ENCODE measurements at places on chromosomes 5 and 9.

GRCh38 chr5:132267166-132267739 is 9.8 kb downstream of the PDLIM4 start:
- peak; percentile 39 for DNase-seq

DNA sequence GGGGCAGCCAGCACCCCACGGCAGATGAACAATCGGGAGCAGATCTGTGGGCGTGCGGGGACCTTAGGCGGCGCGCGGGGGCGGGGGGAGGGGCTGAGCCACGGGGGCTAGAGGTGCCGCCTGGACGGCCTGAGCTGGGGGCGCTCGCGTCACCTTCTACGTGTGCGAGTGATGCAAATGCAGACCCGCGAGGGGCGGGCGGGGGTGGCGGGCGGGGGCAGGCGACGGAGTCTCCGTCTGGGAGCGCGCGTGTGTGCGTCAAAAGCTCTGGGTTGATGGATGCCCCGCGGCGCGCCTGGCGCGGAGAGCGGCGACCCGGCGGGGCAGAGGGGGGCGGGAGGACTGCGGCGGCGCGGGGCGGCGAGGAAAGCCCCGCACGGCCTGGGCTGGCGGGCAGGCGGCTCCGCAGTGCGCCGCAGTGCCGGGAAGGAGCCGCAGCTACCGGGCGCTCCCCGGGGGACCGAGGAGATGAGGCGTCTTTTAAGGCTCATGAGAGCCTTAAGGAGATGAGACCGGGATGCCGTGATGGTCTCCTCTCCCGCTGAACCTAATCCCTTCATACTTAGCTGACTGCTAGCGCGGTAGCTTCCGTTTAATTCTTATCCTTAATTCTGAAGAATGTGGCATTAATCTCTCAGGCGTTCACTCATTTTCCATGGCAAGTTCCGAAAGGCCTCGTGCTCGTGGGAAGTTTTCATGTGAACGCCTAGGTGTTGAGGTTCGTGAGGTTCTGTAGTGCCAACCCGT is 1.5 kb downstream of the SV2C start:
- DNase-seq = no peak

DNA sequence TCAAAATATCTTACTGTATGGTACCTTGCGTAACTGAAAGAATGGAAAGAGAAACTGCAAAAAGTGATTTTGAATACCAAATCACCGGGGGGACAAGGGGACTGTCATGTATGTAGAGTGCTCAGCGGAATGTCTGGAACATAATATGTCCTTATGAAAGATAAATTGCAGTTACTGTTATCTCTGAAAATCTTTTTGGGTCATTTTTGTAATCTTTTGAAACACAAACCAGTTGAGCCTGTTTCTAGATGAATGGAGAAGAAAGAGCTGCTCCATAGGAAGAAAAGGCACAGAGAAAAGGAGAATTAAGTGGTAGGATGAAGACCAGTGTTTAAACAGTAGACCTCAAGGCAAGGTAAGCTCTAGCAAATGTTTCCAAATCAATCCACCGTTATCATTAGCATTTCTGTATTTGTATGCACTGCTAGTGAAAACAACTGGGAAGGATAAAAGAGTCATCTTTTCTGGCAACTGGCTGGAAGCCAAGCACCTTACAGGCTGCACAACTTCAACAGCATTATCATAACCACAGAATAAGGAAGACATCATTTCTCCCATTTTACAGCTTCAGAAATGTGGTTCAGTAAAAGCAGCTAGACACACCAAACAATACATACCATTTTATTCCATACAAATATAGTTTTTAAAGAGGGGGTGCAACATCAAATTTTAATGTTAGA is 158.5 kb downstream of the TRPM3 start:
- DNase-seq = no peak

DNA sequence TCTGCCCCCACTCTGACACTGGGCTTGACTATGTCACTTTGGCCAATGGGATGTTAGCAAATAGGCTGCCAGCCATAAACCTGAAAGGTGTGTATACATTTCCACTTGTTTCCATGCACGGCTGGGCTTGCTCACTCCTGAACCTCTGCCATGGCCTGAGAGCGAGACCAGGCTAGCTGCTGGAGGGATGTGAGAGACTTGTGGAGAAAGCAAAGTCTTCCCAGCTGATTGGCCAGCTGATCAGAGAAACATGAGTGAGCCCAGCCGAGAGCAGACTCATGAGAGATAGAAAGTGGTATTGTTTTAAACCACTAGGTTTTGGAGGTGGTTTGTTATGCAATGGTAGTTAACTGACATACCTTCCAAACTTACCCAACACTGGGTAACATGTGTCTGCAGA is 13.9 kb downstream of the FAM193B start:
- DNase-seq = no peak

- DNase-seq = no peak
Measured at GRCh38 chr5:37005946-37006540, 129.5 kb downstream of the NIPBL start.

DNA sequence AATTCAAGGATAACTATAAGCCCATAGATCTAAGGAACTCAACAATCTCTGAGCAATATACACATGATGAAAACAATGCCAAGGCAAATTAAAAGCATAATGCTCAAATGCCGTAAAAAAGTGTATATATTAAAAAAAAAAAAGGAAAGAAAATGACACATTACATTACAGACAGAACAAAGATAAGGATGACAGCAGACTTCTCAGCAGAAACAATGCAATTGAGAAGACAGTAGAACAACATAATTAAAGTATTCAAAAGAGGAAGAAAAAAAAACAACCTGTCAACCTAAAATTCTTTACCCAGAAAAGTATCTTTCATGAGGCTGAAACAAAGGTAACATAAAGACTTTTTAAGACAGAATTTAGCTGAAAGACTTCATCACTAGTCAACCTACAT is 591.7 kb downstream of the ZNF608 start:
- no peak for DNase-seq

DNA sequence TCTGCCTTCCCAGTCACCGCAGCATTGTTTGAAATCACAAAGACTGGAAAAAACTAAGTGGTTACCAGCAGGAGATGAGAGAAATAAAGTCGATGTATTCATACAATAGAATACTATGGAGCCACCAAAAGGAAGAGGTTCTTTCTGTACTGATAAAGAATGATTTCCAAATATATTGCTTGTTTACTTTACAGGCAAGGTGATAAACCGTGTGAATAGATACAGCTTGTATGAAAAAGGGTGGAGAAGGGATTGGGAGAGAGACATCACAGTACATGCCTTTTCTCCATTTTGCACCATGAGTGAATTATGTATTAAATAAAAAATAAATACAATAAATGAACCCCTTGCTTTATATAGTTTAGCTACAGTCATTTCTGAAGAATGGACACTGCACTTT is 91.7 kb downstream of the RFK start:
- no peak for DNase-seq

DNA sequence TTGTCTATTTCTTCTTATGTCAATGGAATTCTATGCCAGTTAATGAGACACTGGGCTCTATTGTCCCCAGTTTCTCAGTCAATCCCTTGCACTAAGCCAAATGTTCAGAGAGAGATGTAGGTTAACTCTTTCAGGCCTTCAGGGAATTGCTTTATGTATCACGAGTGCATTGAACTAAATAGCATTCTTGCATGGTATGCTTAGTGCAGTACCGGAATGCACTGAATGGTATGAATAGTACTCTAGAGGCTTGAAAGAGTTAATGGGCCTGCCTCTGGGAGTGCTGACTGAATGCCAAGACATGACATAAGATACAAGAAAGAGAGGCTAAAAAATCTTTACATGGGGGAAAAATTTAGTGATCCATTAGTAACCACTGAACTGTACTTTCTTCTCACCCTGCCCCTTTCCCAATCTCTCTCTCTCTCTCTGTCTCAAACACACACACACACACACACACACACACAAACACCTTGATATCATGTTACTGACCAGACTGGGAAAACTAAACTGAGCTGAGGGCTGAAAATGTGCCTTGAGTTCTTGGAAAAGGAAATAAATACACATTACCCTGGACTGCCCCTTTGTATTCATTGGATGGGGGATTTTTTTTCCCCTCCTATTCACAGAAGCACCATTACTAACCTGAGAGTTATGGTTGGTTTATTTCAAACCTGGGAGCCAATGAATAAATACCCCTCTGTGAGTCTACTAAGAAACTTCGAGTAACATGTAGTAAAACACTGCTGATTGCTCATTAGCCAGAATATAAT is 35.4 kb upstream of the TMC1 start:
- DNase-seq = no peak

DNA sequence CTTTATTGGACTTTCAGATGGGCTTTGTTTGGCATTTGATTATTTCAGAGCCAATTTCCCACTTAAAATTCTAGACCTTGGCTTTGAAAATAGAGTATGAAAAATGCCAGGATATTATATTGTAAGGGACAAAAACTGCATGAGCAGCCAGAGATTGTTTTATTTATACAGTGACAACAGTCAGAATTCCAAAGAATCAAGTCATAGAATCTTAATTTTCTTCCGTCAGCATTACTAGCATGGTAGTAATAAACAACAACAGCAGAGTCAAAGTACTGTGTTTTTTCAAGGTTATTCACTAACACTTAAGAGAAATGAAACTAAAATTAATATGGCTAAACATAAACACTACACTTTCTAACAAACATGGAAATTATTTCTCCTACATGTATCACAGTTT is 52.2 kb downstream of the MLLT3 start:
- DNase-seq = no peak

- no peak for DNase-seq
Measured at GRCh38 chr5:73523861-73524260, 25.6 kb downstream of the BTF3 start.

DNA sequence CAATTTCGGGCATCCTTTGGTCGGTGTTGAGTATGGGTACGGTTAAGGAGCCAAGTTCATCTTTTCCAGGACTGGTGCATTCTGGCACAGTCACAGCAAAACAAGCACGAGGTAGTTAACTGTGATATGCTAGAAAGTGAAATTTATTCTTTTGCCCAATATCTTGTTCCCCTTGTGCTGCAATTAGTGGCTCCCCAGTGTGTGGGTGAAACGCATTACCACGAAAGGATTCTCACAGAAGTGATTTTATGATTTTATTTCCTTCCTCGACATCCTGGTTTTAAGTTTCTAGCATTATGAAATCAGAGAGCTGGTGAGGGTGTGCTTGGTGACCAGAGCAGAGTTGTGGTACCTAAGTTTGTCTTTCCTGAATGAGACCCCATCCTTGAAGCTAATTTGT is 1.5 kb downstream of the FRMPD1 start:
- DNase-seq = no peak

DNA sequence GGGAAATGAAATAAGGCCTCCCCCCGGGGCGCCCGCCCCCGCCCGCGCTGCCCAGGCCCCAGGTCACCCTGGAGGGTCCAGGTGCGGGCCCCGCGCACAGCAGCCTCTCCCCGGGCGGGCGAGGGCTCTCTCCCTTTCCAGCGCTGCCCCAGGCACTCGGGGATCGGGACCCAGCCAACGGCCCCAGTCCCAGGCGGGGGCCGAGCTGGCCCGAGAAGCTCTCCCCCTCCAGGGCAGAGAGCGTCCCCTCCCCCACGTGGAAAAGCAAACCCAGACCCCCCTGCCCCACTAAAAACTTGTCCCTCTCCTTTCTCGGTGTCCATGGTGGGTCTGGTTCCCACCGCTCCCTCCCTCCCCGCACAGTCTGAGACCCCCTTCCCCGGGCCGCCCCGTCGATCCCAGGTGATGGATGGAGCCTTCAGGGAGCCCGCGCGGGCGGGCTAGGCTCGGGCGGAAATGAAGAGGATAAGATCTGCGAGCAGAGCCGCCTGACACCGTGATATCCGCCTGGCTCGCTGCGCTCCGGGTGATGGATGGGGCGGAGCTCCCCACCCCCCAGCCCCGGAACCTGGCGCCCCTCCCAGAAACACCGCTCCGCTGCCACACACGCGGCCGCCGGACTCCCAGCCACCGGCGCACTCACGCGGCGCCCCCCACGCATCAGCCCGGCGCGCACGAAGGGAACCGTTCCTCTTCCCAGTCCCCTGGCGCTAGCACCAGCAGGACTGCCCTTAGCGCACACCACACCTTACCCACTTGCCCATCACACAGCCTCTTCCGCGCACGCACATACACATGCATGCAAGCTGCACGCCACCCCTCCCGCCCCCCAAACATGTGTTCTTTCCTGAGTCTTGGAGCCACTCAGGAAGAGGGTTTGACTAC is 81.7 kb upstream of the ZBTB43 start:
- no peak for DNase-seq

DNA sequence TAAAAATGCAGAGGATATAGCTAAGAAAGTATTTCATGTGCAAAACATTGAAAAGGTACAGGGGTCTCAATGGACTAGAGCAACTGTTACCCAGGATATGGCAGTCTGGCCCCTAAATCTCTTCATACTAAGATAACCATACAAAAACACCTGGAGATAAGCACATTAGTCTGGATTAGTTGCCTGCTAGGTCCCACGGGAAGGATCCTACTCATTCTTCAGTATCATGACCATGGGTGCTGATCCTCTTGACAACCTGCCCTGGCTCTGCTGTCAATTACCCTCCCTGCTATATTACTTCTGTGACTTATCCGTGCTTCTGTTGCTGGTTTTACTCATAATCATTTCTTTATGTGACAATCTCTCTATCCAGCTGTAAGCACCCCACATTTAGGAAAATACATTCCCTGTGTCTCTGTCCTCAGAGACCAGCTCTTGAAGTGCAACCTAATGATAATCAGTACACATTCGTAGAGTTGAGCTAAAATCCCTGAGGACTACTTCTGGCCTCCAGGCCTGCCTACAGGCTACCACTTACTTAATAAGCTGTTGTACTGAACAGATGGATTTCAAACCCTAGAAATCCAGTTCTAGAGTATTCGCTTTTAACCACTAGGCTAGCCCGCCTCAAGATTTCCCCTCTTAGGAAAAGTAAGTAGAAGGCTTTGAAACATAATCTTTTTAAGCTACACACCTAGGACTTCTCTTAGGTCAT is 190.5 kb upstream of the OR13F1 start:
- no peak for DNase-seq

DNA sequence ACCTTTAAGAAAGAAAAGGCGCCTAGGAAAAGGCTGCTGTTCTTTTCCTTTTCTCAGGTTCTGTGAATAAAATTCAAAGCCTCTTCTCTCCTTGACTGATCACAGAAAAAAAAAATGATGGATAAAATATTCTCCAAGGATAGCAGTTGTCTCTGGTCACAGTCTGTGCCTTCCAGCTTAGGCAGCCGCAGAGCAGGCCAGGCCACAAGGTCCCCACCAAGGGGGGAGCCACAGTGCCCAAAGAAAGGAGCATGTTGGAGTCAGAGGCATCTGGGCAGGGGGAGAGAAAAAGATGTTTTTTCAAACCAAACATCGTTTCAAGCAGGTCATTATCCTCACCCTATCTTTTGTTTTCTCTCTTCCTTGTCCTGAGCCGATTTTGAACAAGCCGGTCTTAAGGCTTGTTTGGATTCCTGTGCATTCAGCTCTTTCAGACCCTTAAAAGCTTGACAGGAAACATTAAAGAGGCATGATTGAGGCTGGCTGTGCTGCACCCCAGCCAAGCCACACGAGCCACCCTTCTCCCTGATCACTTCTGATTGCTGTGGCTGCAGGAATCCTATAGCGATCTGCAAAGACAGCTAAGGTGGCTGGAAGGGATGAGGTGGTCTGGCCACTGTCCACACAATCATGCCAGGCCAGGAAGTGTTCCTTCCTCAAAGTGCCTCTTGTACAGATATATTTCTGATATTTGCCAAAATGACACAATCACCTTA is 284.6 kb upstream of the TLE4 start:
- no peak for DNase-seq

All from right forelimb (tissue), 1 donor.